Stomach (tissue), 19 donors: ENCODE measurements at places on chromosomes 1 and 21.

DNA sequence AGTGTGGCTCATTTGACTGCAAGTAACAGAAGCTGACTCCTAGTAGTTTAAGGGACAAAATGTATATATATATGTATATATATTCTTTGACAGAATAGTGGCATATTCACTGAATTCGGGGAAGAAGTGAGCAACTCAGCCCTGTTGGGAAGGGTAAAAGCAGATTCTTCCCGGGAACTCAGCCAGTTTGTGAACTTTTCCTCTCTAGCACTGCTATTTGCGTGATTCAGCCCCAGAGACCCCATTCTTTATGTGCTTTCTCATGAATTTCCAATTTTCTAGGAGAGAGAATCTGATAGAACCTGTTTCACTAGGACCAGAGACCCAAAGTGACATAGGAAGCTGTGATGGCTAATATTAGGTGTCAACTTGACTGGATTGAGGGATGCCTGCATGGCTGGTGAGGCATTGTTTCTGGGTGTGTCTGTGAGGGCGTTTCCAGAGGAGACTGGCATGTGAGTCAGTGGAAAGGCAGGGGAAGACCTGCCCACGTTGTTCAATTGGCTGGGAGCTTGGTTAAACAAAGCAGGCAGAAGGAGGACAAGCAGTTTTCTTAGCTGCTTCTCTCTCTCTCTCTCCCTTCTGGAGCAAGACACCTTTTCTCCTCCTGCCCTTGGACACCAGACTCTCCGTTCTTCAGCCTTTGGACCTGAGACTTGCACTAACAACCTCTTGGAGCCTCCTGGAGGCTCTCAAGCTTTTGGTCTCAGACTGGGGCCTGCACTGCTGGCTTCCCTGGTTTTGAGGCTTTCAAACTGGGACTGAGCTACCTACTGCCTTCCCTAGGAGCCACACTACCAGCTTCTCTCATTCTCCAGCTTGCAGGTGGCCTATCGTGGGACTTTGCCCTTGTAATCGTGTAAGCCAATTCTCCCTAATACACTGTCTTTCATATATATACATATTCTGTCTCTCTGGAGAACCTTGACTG lies 93.4 kb upstream of the KCNK1 start:
- DNase-seq = peak; percentile 67

GRCh38 chr1:183619781-183620180 lies 15.8 kb downstream of the ARPC5 start:
- DNase-seq = no peak

DNA sequence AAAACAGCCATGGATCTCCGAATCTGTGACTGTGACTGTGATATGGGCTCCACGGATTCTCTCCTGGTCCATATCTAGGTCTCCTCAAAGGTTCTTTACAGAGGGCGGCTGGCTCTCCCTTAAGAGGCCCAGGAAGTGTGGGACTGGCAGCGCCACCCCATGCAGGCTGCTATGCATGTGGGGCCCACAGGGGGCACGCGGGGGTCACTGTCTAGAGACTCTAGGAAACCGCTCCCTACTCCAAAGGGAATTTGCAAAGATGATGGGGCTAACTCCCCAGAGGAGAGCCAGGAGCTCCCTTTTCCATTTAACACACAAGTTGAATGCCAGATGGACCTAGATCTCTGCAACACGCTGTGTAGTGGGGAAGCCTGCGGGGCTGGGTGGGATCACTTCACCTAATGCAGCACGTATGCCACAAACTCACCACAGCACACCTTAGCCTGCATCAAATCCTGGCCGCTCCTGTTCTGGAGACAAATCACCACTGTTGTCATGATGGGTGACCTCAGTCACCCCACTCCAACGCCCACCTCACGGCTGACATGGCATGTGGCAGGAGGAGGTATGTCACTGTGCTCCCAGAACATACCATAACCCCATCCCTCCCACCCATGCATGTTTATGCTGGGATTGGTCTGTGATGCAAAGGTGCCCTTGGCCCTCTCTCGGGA lies 61.7 kb downstream of the SLC45A1 start:
- DNase-seq = no peak

DNA sequence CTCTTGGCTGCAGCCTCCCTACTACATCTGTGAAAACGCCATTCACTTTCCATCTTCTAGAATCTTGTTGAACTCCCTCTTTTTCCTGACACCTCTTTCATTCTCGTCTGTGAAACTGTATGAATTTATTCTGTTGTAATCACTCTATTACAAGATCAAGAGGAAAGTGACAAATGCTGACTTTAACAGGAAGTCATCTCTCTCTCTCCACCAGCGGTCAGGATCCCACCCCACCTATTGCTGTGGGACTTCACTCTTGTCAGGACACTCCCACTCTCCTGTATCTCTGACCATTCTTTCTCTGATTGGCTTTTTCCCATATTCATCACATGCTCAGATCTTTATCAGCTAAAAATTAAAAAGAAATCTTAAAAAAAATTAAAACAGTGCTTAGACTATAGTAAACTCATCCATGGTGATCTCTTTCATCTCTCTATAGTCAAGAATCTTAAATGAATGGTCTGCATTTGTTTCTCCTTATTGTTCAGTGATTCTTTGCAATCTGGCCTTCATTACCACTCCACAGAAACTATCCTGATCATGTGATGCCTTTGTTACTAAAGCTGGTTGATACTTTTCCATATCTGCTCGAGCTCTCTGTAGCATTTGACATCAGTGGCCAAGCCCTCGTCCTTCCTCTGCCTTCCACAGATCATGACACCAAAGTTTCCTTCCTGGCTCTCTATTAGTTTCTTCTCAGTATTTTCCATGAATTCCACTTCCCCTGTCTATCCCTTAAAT lies 113.6 kb downstream of the UCHL5 start:
- no peak for DNase-seq

DNA sequence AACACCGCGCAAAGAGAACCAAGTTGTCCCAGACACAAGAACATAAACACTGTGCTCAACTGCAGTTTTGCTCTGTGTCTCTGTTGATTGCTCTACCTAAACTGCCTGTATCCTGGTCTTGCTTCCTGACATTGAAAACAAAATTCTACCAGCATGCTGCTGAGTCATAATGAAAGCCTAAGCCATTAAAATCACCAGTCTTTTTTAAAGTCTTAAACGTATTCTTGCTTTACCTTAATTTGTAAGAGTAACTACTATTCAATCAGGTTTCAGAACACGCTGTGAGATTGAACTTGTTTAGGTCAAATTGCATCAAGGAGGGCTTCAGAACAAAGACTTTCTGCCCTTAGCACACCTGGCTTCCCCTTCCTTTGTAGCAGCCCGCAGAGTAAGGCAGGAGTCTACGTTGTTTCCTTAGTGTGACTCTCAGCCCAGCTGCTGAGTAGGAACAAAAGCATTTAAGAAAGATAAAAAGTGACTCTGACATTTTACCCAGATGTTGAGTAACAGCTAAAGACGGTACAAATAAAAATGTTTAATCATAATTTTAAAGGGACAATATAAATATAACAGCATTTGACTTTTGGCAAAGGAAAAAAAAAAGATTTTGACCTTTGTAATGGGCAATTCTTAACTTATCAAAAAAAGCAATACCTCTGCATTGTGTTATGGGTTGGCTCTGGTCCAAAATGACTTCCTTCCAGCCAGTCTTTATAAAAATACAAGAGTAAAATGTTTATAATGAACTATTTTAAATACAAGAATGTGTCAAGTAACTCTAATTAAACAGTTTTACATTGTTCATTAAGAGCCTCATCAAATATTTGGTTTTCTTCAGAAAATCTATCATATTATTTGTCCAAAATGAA lies 186.9 kb upstream of the ADGRL4 start:
- peak; percentile 69 for DNase-seq

- no peak for DNase-seq
These were observed 18.8 kb downstream of the TNFRSF9 start for GRCh38 chr1:7921796-7922195.

DNA sequence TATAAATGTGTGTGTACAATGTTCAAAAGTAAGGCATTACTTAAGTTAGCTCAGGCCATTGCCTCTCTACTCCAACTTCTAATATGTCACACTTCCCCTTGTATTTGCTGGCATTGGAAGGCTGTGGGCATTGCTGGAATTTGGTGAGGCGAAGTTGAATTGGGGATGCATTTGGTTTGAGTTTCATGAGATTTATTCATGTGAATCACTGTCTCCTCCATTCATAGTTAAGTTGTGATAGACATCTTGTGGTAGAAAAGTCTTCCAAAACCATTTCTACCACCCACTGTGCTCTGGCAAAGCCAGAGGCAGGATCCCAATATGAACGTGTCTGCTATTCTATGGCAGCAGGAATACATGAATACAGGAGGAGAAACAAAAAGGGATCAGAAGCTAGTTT lies 397.8 kb upstream of the USP24 start:
- no peak for DNase-seq

DNA sequence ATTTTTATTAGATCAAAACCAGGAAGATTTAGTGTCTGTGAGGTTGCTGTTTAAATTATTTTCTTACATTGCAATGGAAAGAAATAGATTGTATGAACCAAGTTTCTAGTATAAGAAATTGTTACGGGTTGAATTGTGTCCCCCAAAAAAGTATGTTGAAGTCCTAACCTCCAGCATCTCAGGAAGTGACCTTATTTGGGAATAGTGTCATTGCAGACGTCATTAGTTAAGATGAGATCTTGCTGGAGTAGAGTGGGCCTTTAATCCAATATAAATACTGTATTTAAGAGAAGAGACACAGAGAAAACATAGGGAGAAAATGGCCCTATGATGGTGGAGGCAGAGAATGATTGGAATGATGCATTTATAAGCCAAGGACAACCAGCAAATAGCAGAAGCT lies 188.7 kb upstream of the SAMSN1 start:
- DNase-seq = no peak

- no peak for DNase-seq
These were observed 120.7 kb downstream of the ACTL8 start for GRCh38 chr1:17875882-17876280.

GRCh38 chr1:163834778-163835177 lies 513.0 kb downstream of the NUF2 start:
- DNase-seq = no peak

DNA sequence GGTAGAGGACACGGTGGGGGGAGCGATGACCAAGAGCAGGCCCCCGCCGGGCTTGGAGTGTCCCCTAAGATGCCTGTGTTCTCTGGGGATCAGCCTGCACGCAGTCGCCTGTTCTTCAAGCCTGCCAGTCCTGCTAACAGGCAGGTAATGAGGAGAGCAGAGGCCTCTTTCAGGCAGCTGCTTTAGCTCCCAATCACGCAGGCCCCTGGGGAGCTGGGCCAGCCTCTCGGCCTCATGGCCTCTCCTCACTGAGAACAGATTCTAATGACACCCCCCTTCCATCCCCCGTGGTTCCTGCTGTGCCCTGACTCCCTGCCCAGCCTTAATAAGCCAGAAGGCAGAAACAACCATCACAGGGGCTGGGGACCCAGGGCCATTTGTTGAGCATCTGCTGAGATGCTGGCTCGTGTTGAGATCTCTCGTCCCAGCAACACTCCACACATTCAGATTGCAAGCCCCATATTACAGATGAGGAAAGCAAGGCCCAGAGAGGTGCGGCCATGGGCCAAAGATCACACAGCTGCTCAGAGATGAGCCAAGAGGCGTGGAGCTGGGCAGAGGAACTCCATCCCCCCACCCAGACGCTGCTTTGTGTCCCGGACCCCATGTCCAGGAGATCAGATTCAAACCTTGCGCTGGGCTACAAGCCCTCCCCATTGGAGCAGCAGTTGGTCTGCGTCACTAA lies 71.6 kb upstream of the CASZ1 start:
- no peak for DNase-seq

GRCh38 chr1:65992165-65992821 lies 199.6 kb downstream of the PDE4B start:
- no peak for DNase-seq

- DNase-seq = no peak
These were observed 181.9 kb downstream of the CYYR1 start for GRCh38 chr21:26391166-26391565.

GRCh38 chr1:180964595-180964994 lies 51.9 kb downstream of the KIAA1614 start:
- DNase-seq = no peak

DNA sequence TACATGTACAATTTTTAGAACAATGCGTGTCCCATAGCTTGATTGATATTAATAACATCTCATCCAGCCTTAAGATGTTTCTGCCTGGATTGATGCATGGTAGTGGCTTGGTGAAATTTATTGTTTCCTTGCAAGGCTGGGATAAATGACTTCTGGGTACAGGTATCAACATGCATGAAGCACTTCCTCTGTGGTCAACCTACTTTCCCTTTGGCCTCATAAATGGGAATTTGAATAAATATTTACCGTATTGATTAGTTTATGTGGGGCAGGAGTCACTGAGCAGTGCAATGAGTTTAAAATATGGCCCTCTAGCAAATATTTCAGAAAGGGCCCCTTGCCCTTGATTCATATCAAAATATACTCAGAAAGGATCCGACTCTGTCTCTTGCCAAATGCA lies 83.9 kb upstream of the KCNE2 start:
- DNase-seq = no peak

- no peak for DNase-seq
These were observed 18.6 kb downstream of the PDE9A start for GRCh38 chr21:42671778-42672593.

DNA sequence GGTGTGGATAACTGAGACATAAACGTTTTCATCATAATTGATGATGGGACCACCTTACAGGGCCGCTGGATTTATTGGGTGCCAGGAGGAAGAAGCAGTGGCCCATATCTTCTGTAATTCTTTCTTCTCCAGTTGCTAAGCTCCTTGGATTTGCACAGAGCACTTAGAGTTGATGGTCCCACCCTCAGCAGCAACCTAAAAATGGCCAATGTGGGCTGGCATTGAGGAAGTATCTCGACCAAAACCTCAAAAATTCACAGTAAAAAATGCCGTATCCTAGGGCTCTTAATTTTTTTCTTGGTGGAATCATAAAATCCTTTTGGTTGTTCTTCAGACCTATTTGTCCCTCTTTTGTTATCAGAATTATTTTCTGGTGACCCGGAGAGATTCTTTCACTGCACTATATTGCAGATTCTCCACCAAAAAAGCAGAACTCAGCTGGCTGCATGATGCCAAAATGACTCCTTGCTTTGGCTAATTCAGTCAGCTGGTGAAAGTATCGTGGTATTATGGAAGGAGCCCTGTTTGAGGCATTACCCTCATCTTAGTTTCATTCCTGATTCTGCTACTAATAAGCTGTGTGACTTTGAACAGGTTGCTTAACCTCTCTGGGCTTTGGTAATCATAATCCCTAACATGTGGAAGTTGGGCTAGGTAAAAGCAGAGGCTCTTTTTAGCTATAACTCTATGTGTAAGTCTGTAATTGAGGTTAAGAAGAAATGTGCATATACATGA lies 27.6 kb downstream of the KIRREL1 start:
- DNase-seq = no peak

DNA sequence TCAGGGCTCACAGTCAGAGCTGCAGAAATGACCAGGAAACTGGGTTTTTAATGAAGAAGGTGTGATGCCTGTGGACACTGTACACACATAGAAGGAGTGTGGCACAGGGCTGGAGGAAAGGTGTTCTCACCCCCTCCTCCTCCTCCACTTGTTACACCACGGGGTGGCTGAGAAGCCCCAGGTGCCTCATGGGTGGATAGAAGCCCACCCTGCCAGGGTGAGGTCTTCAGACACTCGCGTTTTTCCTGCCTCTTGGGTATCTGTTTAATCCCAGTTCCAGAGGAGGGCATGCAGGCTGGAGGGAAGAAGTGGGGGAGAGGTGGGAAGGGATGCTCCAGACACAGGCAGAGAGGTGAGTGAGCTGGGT lies 9.7 kb upstream of the LAD1 start:
- DNase-seq = no peak
